ENCODE measurements at places on chromosomes 16 and 17. TPM values are rescaled to one million over a fixed set of nuclear protein-coding genes. Genes with fewer than 3 reads are reported as not detected.
A peak's percentile ranks its signal among the peaks of the same experiment; 100 is the strongest.

Gene CHST5
- 0.60 TPM for total RNA-seq

GRCh38 chr17:7572588-7573323, 6.7 kb upstream of the CD68 start:
- peak overlapping the region; percentile 100 for H3K27ac ChIP-seq
- H3K36me3 ChIP-seq: peaks cover 45% of the 10 kb centered on the region
- peak; percentile 100 for DNase-seq
- peak overlapping the region; percentile 99 for H3K4me3 ChIP-seq
- H3K4me1 ChIP-seq: peaks cover 31% of the 10 kb centered on the region

GRCh38 chr16:56332464-56333079, 92.8 kb downstream of the AMFR start:
- DNase-seq: no peak
- peak overlapping the region; percentile 43 for H3K27ac ChIP-seq
- H3K4me1 ChIP-seq: peaks cover 9% of the 10 kb centered on the region
- no peak overlapping the region for H3K4me3 ChIP-seq
- no peaks in the 10 kb centered on the region for H3K36me3 ChIP-seq

- H3K36me3 ChIP-seq: peaks cover 21% of the 10 kb centered on the region
- no peak overlapping the region for H3K4me3 ChIP-seq
- peaks cover 77% of the 10 kb centered on the region for H3K4me1 ChIP-seq
- H3K27me3 ChIP-seq: no peaks in the 10 kb centered on the region
- no peak for DNase-seq
These were observed 305.0 kb downstream of the SOX9 start for GRCh38 chr17:72425794-72426168.

- H3K36me3 ChIP-seq: no peaks in the 10 kb centered on the region
- H3K4me1 ChIP-seq: peaks cover 28% of the 10 kb centered on the region
- peak overlapping the region; percentile 58 for H3K27ac ChIP-seq
- peak overlapping the region; percentile 11 for H3K4me3 ChIP-seq
- no peak for DNase-seq
These were observed 17.8 kb downstream of the CDH16 start for GRCh38 chr16:66900721-66901441.

GRCh38 chr17:77404812-77405581, 264.2 kb downstream of the SEC14L1 start:
- H3K27ac ChIP-seq: no peak overlapping the region
- peaks cover 8% of the 10 kb centered on the region for H3K36me3 ChIP-seq
- DNase-seq: no peak
- peaks cover 26% of the 10 kb centered on the region for H3K4me1 ChIP-seq

Gene TRIM72
- total RNA-seq: not detected

GRCh38 chr16:48946686-48947370, 334.8 kb downstream of the CBLN1 start:
- H3K4me3 ChIP-seq: no peak overlapping the region
- H3K4me1 ChIP-seq: peaks cover 3% of the 10 kb centered on the region
- DNase-seq: no peak
- H3K36me3 ChIP-seq: no peaks in the 10 kb centered on the region
- H3K27ac ChIP-seq: peak overlapping the region; percentile 2
- no peaks in the 10 kb centered on the region for H3K27me3 ChIP-seq

GRCh38 chr16:77373726-77374125, 61.1 kb downstream of the ADAMTS18 start:
- H3K4me1 ChIP-seq: peaks cover 10% of the 10 kb centered on the region
- H3K36me3 ChIP-seq: peaks cover 6% of the 10 kb centered on the region
- H3K27ac ChIP-seq: peak overlapping the region; percentile 63
- DNase-seq: no peak
- no peaks in the 10 kb centered on the region for H3K27me3 ChIP-seq
- H3K4me3 ChIP-seq: no peak overlapping the region

- no peak overlapping the region for H3K27ac ChIP-seq
- H3K27me3 ChIP-seq: peaks cover 18% of the 10 kb centered on the region
- DNase-seq: no peak
- H3K4me3 ChIP-seq: no peak overlapping the region
These were observed 92.8 kb upstream of the ZNF469 start for GRCh38 chr16:88289968-88290401.

GRCh38 chr16:4033951-4034350, 82.3 kb downstream of the ADCY9 start:
- peaks cover 10% of the 10 kb centered on the region for H3K36me3 ChIP-seq
- H3K4me1 ChIP-seq: no peaks in the 10 kb centered on the region
- H3K27me3 ChIP-seq: no peaks in the 10 kb centered on the region
- DNase-seq: no peak
- no peak overlapping the region for H3K4me3 ChIP-seq

GRCh38 chr17:56359518-56359917, 206.2 kb downstream of the ANKFN1 start:
- no peaks in the 10 kb centered on the region for H3K4me1 ChIP-seq
- no peak overlapping the region for H3K4me3 ChIP-seq
- peaks cover 3% of the 10 kb centered on the region for H3K27me3 ChIP-seq
- DNase-seq: no peak
- H3K27ac ChIP-seq: no peak overlapping the region
- no peaks in the 10 kb centered on the region for H3K36me3 ChIP-seq

- H3K36me3 ChIP-seq: no peaks in the 10 kb centered on the region
- H3K27me3 ChIP-seq: peaks cover 23% of the 10 kb centered on the region
- H3K27ac ChIP-seq: no peak overlapping the region
- H3K4me3 ChIP-seq: no peak overlapping the region
These were observed 2.7 kb upstream of the DHRS7B start for GRCh38 chr17:21124086-21124485.

DNA sequence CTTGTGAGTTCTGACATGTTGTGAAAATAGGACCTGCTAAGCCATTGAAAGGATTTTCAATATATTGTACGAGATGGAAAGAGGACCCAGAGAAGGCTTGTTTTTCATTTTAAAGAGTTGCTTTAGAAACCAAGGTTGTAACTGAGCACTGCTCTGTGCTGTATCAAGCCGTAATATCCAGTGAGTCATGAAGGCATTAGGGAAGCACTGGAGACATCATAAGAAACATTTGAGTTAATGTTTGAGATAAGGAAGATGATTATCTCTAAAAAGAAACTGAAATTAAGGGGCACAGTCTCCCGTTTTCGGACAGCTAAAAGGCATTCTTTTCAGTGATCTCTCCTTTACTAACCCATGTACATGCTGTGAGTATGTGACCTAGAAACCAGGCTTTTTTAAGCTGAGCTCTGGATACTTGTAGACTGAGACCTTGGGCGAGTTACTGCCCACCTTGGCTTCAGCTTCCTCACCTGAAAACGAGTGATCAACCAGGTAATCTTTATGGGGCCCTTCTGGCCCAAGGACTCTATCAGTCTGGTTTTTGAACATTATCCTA, 149.2 kb upstream of the TBX2 start:
- H3K27ac ChIP-seq: no peak overlapping the region
- H3K4me3 ChIP-seq: no peak overlapping the region
- DNase-seq: no peak
- peaks cover 51% of the 10 kb centered on the region for H3K4me1 ChIP-seq

DNA sequence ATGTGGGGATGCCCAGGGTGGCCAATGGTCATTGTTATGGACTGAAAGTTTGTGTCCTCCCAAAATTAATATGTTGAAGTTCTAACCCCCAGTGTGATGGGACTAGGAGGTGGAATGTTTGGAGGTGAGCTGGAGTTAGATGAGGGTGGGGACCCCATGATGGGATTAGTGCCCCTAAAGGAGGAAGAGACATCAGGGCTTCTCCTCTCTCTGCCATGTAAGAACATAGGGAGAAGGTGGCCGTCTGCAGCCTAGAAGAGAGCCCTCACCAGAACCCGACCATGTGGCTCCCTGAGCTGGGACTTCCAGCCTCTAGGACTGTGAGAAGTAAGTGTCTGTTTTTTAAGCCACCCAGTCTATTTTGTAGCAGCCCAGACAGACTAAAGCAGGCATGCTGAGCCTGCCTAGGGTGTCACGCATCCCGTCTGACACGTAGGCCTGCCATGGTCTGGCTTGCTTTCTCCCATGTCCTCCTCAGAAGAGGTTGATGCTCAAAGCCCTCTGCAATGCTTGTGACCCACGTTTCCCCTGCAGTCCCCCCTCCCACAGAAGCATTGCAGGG, 4.0 kb upstream of the PRPSAP1 start:
- H3K27me3 ChIP-seq: peaks cover 2% of the 10 kb centered on the region
- no peak overlapping the region for H3K27ac ChIP-seq
- H3K4me1 ChIP-seq: peaks cover 27% of the 10 kb centered on the region
- no peak for DNase-seq
- no peaks in the 10 kb centered on the region for H3K36me3 ChIP-seq

DNA sequence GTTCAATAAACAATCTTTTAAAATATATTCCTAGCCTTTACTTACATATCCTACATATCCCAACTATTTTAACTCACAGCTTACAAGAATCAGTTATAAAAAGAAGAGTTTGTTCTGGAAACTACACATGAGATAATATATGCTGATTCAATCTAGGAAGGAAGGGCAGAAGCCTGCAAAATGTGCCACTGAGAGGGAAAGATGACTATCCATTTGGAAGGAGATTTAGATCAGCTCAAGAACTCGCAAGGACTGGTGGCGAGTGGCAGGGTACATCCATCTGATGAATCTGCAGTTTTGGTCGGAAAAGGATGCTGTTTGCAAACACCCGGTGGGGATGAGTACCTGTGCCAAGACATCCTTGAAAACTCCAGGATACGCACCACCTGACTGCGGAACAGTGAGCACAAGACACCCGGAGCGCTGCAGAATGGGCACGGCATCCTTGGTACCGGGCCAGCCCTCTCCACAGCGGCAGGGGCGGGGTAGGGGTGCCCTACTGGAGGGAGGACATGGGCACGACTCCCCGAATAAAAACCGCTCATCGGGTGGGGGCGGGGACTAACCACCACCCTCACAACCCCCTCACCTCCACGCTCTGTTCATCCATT, 723 bp downstream of the TRIM37 start:
- H3K27me3 ChIP-seq: no peaks in the 10 kb centered on the region

DNA sequence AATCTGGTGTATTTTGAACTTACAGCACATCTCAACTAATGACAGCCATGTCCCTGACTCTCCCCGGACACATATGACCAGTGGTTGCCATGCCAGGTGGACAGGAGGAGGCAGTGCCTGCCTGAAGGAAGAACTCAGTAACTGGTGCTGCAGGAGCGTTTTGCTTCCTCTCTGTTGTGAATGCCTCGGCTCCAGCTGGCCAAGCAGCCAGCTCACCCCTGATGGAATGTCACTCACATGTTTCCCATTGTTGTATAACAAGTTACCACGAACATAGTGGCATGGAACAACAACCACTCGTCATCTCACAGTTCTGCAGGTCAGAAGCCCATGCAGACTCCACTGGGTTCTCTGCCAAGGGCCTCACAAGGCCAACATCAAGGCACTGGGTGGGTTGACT, 20.1 kb upstream of the IRF8 start:
- H3K27ac ChIP-seq: no peak overlapping the region
- no peaks in the 10 kb centered on the region for H3K36me3 ChIP-seq
- DNase-seq: no peak
- no peak overlapping the region for H3K4me3 ChIP-seq
- peaks cover 67% of the 10 kb centered on the region for H3K27me3 ChIP-seq

- no peak for DNase-seq
- peak overlapping the region; percentile 87 for H3K27ac ChIP-seq
- peaks cover 51% of the 10 kb centered on the region for H3K4me1 ChIP-seq
These were observed 194.0 kb upstream of the CIBAR2 start for GRCh38 chr16:85306071-85306792.

Gene HIRIP3
- 20.9 TPM for total RNA-seq

Gene MYH2
- total RNA-seq: not detected

Gene ALDH3A2
- total RNA-seq: 69.8 TPM

Gene CPHXL
- total RNA-seq: not detected

GRCh38 chr17:30996486-30996885, 25.6 kb downstream of the RNF135 start:
- H3K4me3 ChIP-seq: no peak overlapping the region
- H3K36me3 ChIP-seq: peaks cover 28% of the 10 kb centered on the region
- no peaks in the 10 kb centered on the region for H3K4me1 ChIP-seq
- DNase-seq: no peak

Gene CDH11
- 34.5 TPM for total RNA-seq

- peaks cover 3% of the 10 kb centered on the region for H3K4me1 ChIP-seq
- no peak for DNase-seq
- no peaks in the 10 kb centered on the region for H3K27me3 ChIP-seq
- H3K4me3 ChIP-seq: no peak overlapping the region
These were observed 696.7 kb downstream of the MAF start for GRCh38 chr16:78903843-78904242.

DNA sequence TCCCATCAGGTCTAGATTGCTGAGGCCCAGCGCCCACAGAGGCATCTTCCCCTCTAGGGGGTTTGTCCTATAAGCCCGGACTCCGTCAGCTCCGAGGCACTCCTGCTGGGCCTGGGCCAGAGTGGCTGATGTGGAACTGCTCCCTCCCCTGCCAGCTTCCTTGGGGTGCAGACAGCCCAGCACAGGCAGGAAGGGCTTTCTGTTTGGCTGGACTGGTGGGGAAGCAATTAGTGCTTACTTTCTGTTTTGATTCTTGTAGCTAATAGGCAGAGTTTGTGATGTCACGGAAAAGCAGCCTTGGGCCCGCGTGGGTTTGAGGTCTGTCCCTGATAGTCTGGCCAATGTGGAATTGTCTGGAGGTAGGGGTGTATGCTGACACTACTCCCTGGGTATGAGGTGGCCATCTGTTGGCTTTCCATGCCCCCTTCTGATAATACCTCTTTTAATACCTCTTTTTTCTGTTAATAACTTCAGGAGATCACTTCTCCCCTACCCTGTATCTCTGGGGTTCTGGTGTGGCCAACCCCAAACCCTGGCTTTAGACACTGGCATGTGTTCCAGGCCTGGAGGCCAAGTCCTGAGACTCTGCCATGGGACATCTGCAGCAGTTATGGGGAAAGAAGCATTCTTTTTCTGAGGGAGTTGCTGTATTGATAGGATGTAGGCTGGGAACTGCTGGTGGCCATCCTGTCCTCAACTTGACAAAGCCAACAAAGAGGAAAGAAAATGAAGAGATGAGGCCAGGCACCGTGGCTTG, 190.9 kb downstream of the RAB11FIP4 start:
- no peak for DNase-seq
- H3K27ac ChIP-seq: no peak overlapping the region
- H3K27me3 ChIP-seq: no peaks in the 10 kb centered on the region
- peaks cover 6% of the 10 kb centered on the region for H3K4me1 ChIP-seq
- no peaks in the 10 kb centered on the region for H3K36me3 ChIP-seq

Gene TBC1D3K
- not detected for total RNA-seq

- no peak overlapping the region for H3K4me3 ChIP-seq
- H3K36me3 ChIP-seq: no peaks in the 10 kb centered on the region
- no peak for DNase-seq
- no peaks in the 10 kb centered on the region for H3K27me3 ChIP-seq
- H3K4me1 ChIP-seq: peaks cover 15% of the 10 kb centered on the region
These were observed 63.7 kb upstream of the AKTIP start for GRCh38 chr16:53566552-53567245.
